ENCODE measurements at places on chromosomes 13 and 19.

- peak overlapping the region; percentile 54 for H3K27ac ChIP-seq
- DNase-seq: no peak
- H3K36me3 ChIP-seq: no peaks in the 10 kb centered on the region
Observed at GRCh38 chr19:34481861-34482379, 362 bp downstream of the WTIP start.

DNA sequence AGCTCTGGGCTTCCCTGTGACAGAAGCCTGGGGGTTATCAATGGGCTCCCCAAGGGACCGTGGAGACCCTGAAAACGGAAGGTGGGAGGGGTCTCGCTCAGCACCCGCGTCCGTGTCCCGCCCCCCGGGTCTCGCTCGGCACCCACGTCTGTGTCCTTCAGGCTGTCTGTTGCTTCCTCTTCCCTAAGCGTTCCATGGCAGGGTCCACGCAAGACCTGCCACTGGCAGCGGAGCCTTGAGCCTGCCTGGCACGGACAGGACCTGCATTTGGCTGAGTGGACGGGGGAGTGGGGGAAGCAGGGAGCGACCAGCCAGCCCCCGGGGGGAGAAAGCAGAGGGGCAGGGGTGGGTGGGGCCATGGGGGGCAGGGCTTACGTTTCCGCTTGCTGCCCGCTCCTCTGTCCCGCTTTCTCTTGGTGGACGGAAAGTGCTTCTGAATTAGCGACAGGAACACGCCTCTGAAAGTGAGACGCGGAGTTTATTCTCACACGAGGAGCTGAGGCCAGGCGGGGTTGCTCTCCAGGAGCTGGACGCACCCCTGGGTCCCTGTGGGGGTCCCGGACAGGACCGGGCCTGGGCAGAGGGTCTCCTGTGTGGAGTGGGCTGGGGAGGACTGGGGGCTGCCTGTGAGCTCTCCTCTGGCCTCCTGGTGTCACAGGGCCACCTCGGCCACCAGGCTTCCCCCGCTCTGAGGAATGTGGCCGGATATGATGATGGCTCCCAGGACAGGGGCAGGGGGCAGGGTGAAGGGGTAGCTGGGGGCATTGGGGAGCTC is 12.0 kb downstream of the GPX4 start:
- H3K4me3 ChIP-seq: no peak overlapping the region
- peaks cover 22% of the 10 kb centered on the region for H3K4me1 ChIP-seq

DNA sequence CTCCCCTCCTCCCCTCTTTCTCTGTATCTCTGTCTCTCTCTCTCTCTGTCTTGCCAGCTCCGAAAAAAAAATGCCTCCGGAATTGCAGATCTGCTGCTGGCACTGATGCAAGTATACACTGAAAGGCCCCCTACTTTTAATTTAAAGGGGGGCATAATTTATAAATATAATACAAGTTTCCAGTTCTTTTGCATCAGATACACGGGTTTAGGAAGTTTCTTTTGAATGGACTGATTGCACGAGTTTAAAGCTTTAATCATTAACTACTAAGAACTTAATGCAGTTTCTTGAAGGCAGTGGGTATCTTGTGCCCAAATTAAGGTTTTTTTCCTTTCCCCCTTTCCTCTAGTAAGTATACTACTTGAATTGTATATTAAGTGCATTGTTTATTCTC is 1.4 kb downstream of the FGF9 start:
- peaks cover 35% of the 10 kb centered on the region for H3K4me1 ChIP-seq
- no peak for DNase-seq
- no peaks in the 10 kb centered on the region for H3K36me3 ChIP-seq
- peaks cover 14% of the 10 kb centered on the region for H3K27me3 ChIP-seq

DNA sequence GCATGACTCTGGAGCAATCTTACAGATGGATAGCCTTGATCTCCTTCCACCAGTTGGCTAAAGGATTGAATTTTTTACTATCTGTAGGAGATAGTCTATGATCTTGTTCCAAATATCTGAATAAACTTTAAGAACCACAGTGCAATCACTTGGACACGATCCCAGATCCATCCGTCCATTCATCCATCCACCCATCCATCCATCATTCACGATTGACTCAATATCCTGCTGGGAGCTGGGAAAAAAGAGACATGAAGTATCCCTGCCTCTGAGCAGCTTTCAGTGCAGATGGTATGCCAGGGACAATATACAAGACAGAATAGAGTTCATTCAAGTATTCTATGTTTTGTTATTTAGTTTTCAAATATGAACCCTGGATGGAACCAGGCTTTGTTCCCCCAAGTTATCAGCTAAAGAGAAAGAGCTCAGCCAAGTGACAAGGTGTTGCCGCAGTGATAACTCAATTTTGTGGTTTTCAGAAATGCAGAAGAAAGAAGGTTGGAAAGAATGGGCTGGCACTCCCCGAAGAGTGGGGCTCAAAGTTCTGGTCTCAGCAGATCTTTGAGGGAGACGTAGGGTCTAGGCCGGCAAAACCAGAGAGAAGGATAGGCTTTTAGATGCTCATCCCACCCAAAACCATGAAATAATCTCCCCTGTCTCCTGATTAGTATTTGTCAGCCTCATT is 66.3 kb downstream of the IRS2 start:
- no peaks in the 10 kb centered on the region for H3K36me3 ChIP-seq
- H3K27ac ChIP-seq: no peak overlapping the region
- DNase-seq: no peak
- H3K27me3 ChIP-seq: no peaks in the 10 kb centered on the region
- no peaks in the 10 kb centered on the region for H3K4me1 ChIP-seq

- H3K36me3 ChIP-seq: no peaks in the 10 kb centered on the region
- no peak overlapping the region for H3K4me3 ChIP-seq
- DNase-seq: no peak
- no peaks in the 10 kb centered on the region for H3K4me1 ChIP-seq
Observed at GRCh38 chr13:59701261-59701660, 462.5 kb downstream of the DIAPH3 start.

DNA sequence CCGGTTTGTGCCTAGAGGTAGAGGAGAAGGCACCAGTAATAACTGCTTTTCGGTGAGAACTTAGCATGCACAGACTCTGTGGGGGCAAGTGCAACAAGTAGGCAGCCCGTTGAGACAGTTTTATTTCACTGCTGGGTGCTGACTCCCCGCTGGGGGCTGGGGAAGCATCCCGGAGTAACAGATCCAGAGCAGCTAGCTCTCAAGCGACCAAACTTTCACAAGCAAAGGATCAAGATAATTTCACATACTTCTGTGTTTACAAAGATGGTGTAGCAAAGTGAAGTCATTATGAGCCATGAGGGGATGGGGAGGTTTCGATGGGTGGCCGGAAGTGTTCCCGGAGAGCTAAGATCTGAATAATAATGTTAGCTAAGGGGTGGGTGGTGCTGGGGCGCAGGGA is 2.8 kb downstream of the NACC1 start:
- H3K4me3 ChIP-seq: no peak overlapping the region
- no peak overlapping the region for H3K27ac ChIP-seq
- H3K4me1 ChIP-seq: peaks cover 11% of the 10 kb centered on the region
- no peaks in the 10 kb centered on the region for H3K27me3 ChIP-seq
- H3K36me3 ChIP-seq: no peaks in the 10 kb centered on the region
- DNase-seq: no peak

GRCh38 chr19:42053037-42053935 is 16.7 kb downstream of the GRIK5 start:
- H3K36me3 ChIP-seq: peaks cover 35% of the 10 kb centered on the region
- H3K4me3 ChIP-seq: no peak overlapping the region
- H3K27ac ChIP-seq: no peak overlapping the region
- H3K4me1 ChIP-seq: no peaks in the 10 kb centered on the region
- H3K27me3 ChIP-seq: no peaks in the 10 kb centered on the region

DNA sequence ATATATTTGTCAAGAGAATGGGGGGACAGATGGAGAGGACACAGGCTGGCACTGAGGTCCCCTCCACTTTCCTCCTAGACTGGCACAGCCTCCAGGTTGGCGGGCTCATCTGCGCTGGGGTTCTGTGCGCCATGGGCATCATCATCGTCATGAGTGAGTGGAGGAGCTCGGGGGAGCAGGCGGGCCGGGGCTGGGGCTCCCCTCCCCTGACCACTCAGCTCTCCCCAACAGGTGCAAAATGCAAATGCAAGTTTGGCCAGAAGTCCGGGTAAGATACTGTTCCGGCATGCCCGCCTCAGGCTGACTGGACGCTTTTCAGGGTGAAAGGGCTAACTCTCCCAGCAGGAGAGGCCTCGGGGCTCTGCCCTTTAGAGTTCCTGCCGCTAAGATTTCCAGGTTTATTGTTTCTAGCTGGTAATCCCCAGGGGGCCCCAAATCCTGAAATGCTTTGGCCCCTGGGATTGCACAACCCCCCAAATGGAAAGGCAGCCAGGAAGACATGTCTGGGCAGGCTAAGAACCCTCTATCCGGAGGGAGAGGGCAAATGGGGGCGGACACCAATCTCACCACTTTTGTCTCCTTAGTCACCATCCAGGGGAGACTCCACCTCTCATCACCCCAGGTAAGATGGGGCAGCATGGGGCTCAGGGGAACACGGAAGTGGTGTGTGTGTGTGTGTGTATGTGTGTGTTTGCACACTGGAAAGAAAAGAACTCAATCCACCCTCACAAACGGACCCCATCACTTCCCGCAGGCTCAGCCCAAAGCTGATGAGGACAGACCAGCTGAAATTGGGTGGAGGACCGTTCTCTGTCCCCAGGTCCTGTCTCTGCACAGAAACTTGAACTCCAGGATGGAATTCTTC is 7.3 kb downstream of the FXYD3 start:
- peaks cover 5% of the 10 kb centered on the region for H3K4me1 ChIP-seq
- DNase-seq: no peak
- no peaks in the 10 kb centered on the region for H3K36me3 ChIP-seq
- H3K4me3 ChIP-seq: no peak overlapping the region
- H3K27me3 ChIP-seq: no peaks in the 10 kb centered on the region

All from thoracic aorta (tissue), 2 donors.